Upper lobe of left lung (tissue), 6 donors: ENCODE measurements at places on chromosomes 11 and 22. TPM values are rescaled to one million over a fixed set of nuclear protein-coding genes. Genes with fewer than 3 reads are reported as not detected.

DNA sequence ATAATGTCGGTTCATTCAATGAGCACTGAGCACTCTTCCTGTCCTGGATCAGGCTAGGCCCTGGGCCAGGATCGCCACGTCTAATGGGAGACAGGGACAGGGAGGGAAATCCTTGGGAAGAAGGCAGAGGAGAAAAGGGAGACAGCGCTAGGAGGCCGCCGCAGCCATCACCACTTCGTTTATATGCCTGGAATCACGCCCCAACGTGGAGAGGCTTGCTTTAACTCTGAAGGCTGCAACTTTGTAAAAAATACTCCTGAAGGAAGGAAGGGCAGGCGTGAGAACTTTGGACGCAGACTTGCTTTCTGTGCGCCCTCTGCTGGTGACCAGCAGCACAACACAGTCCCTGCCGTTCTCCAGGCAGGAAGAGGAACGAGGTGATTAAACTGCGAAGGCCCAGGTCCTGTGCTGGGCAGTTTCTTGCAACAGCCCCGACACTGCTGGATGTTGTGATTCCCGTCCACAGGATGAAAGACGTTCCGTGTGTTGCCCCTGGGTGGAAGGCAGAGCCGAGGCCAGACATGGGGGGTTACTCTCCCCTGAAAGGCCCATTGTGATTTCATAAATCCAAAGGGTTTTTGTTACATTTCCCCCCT is 22.1 kb downstream of the RIBC2 start:
- peak overlapping the region; percentile 67 for H3K27ac ChIP-seq
- H3K4me1 ChIP-seq = peaks cover 8% of the 10 kb centered on the region
- DNase-seq = peak; percentile 90
- H3K27me3 ChIP-seq = no peaks in the 10 kb centered on the region
- H3K4me3 ChIP-seq = peak overlapping the region; percentile 24

IL10RA gene
- total RNA-seq = 49.1 TPM

NLRP14 gene
- total RNA-seq = 1.0 TPM

DNA sequence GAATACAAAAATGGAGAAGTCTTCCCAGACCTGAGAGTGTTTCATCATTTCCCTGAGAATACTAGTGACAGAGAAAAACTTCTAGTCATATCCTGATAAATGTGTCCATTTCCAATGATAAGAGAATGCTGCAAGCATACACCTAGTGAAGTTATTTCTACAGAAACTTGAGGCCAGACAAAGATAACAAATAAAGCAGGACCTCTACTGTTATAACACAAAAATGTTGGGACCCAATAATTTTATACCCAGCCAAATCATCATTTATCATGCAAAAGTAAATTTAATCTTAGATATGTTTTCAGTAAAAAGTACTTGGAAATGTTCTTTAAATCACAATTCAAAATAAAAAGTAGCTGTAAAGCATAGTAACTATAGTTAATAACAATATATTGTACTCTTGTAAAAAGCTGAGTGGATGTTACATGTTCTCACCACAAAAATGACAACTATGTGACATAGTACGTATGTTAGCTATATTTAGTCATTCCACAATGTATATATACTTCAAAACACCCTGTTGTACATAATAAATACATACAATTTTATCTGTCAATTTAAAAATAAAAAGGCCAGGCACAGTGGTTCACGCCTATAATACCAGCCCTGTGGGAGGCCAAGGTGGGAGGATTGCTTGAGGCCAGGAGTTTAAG is 12.6 kb downstream of the RRAS2 start:
- DNase-seq = no peak
- H3K36me3 ChIP-seq = no peaks in the 10 kb centered on the region
- H3K27ac ChIP-seq = no peak overlapping the region
- no peaks in the 10 kb centered on the region for H3K27me3 ChIP-seq
- peaks cover 5% of the 10 kb centered on the region for H3K4me1 ChIP-seq

CASP1 gene
- 26.1 TPM for total RNA-seq

PLEKHB1 gene
- total RNA-seq = 50.6 TPM

DNA sequence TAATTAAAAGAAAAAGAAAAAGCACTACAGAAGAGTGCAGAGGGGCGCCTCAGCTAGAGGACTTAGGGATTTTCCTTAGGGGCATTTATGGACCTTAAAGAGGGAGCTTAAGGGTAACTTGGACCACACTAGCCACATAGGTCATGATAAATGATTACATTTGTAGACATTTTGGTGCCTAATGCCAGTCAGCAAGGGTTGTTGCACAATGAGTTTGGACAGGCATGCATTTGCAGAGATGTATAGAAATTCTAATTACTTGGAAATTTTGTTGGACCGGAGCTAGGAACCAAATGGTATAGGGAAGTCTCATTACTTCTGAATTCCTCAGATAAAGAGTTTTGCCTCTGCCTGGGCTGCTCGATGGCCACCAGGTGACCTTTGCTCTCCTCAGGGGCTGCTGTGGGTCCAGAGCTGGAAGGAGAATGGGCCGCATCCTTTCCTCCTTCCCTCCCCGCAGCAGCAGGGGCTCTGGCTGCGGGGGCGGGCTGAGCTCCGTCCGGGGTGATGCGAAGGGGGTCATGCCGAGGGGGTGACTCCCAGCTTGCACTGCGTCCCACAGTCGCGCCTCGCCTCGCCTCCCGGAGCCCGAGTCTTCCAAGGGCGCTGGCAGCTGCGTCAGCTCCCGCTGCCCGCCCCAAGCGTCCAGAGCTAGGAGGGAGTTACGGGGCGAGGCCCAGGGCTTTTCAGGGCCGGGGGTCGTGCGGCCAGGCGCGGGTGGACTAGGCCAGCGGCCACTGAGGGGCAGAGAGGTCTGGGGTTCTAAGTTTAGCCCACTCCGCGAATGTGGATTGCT is 20.3 kb upstream of the MALAT1 start:
- H3K4me1 ChIP-seq = peaks cover 40% of the 10 kb centered on the region
- H3K27ac ChIP-seq = peak overlapping the region; percentile 100
- no peaks in the 10 kb centered on the region for H3K27me3 ChIP-seq
- no peaks in the 10 kb centered on the region for H3K36me3 ChIP-seq

UPB1 gene
- total RNA-seq = 1.3 TPM

- H3K36me3 ChIP-seq = peaks cover 36% of the 10 kb centered on the region
- H3K27ac ChIP-seq = peak overlapping the region; percentile 95
- no peaks in the 10 kb centered on the region for H3K27me3 ChIP-seq
- DNase-seq = no peak
Measured at GRCh38 chr11:14519597-14519916, 629 bp downstream of the PSMA1 start.

DNA sequence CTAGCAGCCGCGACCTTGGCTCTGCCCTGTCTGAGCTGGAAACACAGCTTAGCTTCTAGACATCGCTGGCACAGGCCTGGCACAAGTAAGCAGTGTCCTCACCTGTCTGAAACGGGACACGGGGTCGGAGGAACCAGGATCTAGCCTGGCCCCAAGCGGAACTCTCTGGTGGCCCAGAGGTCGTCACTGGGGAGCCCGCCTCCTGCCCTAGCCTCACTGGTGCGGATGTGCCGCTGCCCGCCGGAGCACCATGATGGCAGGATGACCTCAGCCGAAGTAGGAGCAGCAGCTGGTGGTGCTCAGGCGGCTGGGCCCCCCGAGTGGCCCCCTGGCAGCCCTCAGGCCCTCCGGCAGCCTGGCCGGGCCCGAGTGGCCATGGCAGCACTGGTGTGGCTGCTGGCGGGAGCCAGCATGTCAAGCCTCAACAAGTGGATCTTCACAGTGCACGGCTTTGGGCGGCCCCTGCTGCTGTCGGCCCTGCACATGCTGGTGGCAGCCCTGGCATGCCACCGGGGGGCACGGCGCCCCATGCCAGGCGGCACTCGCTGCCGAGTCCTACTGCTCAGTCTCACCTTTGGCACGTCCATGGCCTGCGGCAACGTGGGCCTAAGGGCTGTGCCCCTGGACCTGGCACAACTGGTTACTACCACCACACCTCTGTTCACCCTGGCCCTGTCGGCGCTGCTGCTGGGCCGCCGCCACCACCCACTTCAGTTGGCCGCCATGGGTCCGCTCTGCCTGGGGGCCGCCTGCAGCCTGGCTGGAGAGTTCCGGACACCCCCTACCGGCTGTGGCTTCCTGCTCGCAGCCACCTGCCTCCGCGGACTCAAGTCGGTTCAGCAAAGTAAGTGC is 871 bp downstream of the SLC35E4 start:
- peak overlapping the region; percentile 69 for H3K4me3 ChIP-seq
- DNase-seq = peak; percentile 85
- H3K27ac ChIP-seq = peak overlapping the region; percentile 86
- H3K4me1 ChIP-seq = peaks cover 31% of the 10 kb centered on the region

DNA sequence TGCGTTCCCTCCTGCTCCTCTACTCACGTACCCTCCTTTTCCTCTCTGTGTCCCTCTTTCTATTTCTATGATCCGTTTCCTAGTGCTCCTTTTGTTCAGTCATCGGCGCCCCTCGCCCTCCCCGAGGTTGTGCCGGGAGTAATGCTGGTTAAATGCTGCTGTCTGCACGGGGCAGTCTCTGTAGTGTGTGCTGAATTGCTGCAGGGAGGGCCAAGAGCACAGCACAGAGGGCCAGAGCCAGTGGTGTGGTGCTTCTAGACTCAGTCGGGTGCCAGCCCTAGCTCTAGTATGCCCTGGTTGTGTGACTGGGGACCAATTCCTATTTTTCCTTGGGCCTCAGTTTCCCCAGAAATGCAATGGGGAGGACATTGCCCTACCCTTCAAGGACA is 98.3 kb downstream of the PKNOX2 start:
- DNase-seq = no peak
- peak overlapping the region; percentile 56 for H3K27ac ChIP-seq
- no peaks in the 10 kb centered on the region for H3K27me3 ChIP-seq
- H3K36me3 ChIP-seq = no peaks in the 10 kb centered on the region
- no peak overlapping the region for H3K4me3 ChIP-seq

DNA sequence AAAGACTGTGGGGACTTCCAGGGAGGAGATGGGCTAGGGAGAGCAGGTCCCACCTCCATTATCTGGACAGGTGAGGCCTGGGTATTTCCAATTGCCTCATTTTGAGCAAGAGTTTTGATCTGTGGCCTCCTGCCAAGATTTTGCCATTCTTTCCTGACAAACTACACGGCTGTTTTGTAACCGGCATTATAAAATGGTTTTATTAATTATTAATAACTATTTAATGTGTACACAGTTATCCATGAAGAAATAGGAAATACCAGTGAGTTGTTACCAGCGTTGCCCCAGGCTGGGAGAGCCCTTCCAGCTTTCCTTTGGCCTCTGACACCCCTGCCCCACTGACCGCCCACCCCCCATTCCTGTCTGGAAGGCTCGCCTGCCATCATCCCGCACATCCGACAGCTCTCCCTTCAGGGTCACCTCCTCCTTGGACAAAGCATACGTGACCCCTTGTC is 14.9 kb upstream of the SEC14L3 start:
- H3K27ac ChIP-seq = no peak overlapping the region
- DNase-seq = no peak
- no peaks in the 10 kb centered on the region for H3K4me1 ChIP-seq
- no peaks in the 10 kb centered on the region for H3K27me3 ChIP-seq

- no peak for DNase-seq
- no peaks in the 10 kb centered on the region for H3K27me3 ChIP-seq
- no peak overlapping the region for H3K27ac ChIP-seq
- peaks cover 24% of the 10 kb centered on the region for H3K4me1 ChIP-seq
- H3K4me3 ChIP-seq = no peak overlapping the region
Measured at GRCh38 chr11:128632141-128632791, 44.9 kb upstream of the ETS1 start.

DNA sequence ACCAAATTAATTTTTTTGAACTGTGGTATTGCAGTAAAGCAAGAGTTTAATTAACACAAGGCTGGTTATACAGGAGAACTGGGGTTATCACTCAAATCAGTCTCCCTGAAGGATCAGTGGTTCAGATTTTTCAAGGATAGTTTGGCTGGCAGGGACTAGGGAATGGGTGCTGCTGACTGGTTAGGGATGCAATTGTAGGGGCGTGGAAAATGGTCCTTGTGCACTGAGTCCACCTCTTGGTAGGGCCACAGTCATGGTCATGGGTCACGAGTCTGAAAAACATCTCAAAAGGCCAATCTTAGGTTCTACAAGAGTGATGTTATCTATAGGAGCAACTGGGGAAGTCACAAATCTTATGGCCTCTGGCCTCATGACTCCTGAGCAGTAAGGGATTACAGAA is 27.9 kb downstream of the MCHR1 start:
- DNase-seq = no peak
- H3K4me1 ChIP-seq = peaks cover 14% of the 10 kb centered on the region
- no peaks in the 10 kb centered on the region for H3K27me3 ChIP-seq

EHF gene
- 65.1 TPM for total RNA-seq

DNA sequence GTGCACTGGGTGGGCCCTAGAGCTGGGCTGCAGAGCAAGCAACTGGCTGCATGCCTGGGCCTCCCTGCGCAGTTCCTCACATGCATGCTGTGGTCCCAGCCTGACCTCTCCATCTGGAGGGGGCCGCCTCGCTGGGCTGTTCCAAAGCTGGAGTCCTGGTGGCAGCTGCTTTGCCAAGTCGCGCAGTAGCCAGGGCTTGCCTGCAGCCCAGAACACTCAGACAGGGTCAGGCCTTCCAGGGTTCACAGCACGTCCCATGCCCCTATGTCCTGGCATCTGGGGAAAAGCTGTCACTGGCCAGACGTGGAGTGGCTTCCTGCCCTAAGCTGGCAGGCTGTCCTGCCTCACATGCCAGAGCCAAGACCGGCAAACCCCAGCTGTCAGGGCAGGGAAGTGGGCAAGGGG is 16.5 kb upstream of the CDC42EP2 start:
- H3K27ac ChIP-seq = peak overlapping the region; percentile 78
- H3K4me3 ChIP-seq = no peak overlapping the region
- H3K27me3 ChIP-seq = no peaks in the 10 kb centered on the region

DNA sequence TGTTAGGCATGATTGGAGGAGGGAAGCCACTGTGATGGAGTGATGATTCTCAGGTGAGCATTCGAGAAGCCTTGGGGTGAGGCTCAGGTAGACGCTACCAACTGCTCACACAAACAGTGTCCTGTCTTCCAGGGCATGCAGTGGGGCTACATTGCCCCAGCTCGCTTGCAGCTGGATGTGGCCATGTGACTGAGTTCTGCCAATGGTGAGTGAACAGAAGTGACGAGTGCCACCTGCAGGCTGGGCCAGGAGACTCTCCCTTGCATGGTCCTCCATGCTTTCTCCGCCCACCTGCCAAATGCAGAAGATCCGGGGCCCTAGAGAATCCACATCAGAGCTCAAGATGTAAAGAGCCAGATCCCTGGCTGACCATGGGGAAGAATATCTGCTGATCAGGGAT is 195.9 kb downstream of the BCR start:
- H3K4me3 ChIP-seq = no peak overlapping the region
- no peaks in the 10 kb centered on the region for H3K27me3 ChIP-seq
- no peak overlapping the region for H3K27ac ChIP-seq
- no peaks in the 10 kb centered on the region for H3K4me1 ChIP-seq
- H3K36me3 ChIP-seq = no peaks in the 10 kb centered on the region
- DNase-seq = no peak

- no peak overlapping the region for H3K27ac ChIP-seq
- no peaks in the 10 kb centered on the region for H3K4me1 ChIP-seq
- H3K4me3 ChIP-seq = no peak overlapping the region
- no peaks in the 10 kb centered on the region for H3K27me3 ChIP-seq
Measured at GRCh38 chr22:35033635-35034296, 32.2 kb upstream of the ISX start.

DNA sequence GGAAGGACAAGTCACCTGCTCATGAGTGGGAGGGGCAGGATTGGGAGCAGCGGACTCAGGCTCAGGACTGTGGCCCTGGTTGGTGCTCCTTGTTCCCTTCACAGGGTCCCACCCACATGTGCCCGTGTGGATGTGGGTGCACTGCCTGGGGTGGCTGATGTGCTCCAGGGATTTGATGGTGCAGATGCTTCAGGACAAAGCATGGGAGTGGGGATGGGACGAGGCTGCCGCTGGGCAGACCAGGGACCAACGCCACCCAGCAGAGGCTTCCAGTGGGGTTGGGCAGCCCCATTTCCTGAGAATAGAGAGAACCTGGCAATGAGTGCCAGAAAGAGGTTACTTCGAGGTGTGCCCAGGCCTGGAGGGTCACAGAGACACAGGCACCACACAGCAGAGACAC is 65.5 kb upstream of the IGLL5 start:
- no peaks in the 10 kb centered on the region for H3K36me3 ChIP-seq
- no peak overlapping the region for H3K27ac ChIP-seq
- no peak overlapping the region for H3K4me3 ChIP-seq

C22orf31 gene
- not detected for total RNA-seq
